ENCODE measurements at places on chromosomes 7 and 10.

DNA sequence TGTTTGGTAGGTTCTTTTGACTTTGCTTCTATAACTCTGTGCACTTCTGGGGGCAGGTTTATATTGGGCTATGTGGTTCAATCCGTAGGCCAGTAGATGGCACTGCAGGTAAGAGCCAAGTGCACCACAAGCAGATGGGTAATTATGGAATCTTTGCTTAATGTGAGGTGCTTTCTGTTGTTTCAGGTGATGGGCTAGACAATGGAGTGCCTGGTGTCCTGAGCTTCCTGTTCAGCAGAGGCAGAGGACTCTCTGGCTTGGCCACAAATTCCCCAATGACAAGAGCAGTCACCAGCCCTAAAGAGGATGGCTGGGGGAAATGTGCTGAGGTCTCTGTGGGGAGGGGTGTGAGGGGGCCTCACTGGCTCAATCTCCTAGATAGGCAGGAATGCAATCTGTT is 455.0 kb downstream of the CCSER2 start:
- no peak for DNase-seq

DNA sequence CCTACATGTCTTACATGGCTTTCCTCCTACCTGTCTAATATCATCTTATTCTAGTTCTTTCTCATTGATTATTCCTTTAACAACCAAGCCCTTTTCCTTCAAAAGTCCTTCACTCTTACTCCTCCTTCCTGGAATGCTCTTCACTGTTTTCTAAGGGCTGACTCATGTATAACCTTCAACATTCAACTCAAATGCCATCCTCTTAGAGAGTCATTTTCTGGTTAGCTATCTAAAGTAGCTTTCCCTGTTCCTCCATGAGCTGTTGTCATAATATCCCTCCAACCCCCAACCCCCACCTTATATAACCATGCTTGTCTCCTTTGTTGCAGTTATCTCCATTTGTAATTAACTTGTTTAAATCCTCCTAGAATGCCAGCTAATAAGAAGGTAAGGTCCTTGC is 286.8 kb downstream of the ADK start:
- no peak for DNase-seq

DNA sequence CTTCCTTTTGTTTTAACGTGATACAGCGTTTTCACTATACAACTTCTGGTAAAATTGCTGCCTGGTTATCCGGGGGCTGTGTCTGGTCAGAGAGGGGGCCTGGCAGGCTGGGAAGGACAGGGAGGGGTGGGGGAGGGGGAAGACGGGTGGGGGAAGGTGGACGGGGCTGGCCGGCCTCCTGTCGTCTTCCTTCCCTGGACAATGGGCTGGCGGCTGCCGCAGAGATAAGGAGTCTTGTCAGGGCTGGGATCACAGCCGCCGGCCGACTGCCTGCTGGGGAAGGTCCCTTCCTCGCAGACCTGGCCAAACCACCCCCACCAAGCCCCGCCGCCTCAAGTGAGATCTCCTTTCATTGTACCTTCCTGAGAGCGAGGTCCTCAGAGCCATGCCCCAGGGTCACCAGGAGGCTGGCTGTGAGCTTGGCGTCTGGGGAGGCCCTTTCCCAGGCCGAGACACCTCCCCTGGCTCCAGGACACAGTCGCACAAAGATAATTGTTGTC is 151.2 kb upstream of the TNRC18 start:
- no peak for DNase-seq

- no peak for DNase-seq
Measured at GRCh38 chr10:23870651-23871610, 338.0 kb upstream of the KIAA1217 start.

DNA sequence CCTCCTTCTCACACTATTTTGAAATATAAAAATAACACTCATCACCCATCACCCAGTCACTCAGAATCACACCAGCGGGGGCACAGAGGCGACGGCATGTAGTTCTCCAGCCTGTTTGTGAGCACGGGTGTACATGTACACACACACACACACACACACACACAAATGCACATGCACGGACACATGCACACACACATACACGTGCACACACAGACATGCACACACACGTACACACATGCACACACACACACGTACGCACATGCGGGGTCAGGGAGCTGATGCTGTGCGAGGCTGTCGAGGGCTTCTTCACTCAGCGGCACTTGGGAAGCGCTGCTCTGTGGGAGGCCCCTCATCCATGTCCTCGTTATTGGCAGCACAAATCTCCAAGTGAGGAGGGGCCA is 178.8 kb downstream of the ELFN1 start:
- DNase-seq, result peak; percentile 11

DNA sequence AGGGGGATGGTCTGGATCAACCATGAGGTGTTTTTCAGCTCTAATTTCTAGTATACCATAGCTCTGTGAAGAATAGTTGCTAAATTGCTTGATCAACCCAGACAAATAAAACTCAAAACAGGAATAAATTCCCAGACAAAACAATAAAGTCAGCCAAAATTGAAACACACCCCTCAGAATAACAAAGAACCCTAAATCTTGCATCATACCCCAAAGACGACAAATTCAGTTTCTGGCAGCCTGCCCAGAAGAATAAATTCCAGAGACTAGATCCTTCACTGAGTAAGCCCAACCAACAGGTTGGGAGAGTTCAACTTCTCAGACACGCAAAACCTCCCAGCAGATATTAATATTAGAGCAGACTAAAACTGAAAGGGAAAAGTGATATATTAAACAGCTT is 11.2 kb upstream of the SEM1 start:
- DNase-seq, result no peak

DNA sequence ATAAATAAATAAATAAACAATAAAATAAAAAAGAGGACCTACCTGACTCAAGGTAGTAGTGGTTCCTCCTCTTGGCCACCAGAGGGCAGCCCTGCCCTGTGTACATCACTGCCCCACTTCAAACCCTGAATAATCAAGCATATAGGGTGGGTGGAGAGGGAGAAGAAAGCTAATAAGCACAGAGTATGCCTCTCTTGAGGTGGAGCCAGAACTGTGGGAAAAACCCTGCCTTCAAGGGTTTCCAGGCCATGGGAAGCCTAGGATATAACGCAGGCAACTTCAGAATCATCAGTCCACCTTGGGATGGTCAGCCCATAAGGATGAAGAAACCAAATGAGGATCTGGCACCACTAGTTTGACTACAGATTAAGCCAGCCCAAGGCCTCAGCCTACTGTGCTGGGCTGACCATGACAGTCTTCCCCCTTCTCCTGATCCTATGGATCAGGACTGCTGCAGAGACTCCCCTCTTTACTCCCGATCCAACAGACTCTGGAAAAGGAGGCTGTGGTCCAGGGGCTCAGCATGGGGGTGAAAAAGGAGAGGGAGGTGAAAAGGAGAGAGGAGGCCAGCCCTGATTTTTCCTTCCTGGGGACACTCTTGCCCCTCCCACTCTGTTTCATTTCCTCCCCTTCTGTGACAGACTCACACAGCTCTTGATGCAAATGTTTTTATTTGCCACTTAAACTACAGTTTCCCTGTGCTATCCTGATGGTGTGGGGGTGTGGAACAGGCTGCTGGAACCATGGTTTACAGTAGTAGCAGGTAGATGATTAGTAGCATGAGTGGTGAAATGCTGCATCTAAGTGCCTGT is 10.1 kb downstream of the AVPI1 start:
- DNase-seq, result no peak

DNA sequence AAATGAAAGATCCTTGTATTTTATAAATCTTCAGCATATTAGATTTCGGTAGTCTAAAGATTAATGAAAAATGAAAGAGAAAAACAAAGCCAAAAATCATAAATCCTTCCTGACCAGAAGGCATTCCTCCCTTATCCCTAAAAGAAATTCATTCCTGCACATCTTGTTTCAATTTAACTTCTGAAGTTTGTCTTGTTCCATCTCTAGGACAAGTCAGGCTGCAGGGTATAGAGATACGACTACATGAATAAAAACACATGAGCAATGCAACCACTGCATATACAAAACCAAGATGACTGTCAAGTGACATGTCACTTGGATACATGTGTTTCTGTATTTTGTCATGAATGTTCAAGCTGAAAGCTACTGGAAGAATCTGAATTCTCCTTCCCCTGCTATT is 214.9 kb downstream of the JAZF1 start:
- no peak for DNase-seq

GRCh38 chr7:28078036-28078901 is 102.3 kb downstream of the JAZF1 start:
- no peak for DNase-seq

DNA sequence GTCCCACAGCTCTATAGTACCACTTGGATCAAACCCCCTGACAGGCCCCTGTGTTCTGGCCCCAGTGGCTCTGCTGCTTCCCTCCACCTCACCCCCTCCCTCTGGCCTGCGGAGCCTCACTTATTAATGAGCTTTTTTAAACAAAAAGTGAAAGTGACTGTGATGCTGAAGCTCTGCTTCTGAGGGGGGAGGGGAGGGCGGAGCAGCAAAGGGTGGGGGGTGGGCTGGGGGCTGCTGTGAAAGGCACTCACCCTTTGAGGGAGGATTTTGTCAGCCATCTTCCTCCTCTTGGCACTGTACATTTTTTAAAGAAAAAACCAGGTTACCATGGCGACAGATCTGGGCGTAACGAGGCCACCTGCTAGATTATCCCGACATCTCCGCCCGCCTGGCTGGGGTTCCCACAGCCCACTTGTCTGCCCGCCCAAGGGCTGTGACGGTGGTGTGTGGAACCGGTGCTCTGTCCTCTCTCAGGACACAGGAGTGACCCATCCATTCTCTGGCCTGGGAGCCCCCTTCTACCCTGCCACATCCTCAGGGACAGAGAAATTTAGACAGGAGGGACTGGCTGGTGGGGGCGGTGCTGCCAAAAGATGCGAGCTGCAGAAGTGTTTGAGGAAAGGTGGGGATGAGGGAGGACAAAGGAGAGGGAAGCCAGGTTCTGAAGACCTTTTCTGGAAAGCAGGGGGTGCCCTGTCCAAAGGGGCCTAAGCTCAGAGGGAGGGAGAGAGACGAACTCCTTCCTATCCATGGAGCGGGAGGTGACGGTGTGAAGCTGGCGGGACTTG is 4.9 kb downstream of the SMARCD3 start:
- no peak for DNase-seq

GRCh38 chr10:91976317-91977051 is 52.9 kb downstream of the BTAF1 start:
- DNase-seq, result no peak

GRCh38 chr7:51187941-51188340 is 128.7 kb downstream of the COBL start:
- no peak for DNase-seq

DNA sequence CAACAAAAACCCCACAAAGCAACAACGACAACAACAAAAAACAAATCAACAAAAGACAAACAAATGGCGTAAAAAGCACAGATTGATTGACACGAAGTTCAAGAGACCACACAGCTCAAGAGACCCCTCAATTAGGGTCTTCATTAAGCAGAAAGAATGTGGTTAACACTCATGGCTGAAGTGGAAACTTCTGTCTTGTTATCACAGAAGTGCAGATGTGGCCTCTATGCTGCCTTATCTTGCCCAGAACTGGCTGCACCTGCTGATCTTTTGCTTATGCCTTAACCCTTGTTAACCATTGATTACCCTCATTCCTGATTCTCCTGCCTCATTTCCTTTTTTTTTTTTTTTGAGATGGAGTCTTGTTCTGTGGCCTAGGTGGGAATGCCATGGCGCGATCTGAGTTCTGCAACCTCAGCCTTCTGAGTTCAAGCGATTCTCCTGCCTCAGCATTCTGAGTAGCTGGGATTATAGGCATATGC is 3.5 kb upstream of the DAGLB start:
- no peak for DNase-seq

DNA sequence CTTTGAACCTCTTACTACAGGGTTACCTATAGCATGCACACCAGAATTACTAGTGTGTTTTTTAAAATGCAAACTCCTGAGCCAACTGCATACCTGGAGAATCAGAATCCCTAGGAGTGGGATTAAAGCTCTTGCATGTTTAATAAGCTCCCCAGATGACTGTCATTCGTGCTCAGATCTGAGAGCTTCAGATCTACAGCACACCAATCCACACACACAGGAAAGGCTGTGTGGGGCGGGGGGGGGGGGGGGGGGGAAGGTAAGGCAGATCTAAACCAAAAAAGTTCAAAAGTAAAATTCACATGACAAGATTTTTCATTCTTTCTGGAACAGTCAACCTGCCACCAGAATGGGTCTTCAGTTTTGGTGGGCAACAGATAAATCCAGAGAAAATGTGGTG is 5.5 kb downstream of the FAM3C start:
- DNase-seq, result no peak

Data from mucosa of descending colon (tissue), 3 donors.